ENCODE measurements at places on chromosomes 11 and 22.

- DNase-seq, result no peak
Observed at GRCh38 chr22:33710326-33710725, 209.9 kb downstream of the LARGE1 start.

DNA sequence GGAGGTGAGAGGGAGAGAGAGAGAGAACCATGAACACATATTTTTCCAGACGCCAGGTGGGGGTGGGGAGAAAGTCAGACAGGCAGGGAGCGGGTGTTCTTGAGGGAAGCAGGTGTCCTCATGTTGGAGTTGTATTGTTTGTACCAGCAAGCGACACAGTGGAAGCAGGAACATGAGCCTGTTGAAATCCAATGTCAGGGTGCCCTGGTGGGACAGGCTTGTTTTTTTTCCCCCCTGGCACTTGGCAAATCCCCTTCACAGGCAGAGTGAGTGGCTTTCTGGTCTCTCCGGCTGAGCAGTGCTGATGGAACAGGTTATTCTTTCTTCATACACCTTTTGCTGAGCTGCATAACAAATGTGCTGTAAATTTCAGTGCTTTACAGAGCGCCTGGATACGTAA lies 125.6 kb downstream of the GRIK4 start:
- no peak for DNase-seq

GRCh38 chr11:95301474-95301873 lies 70.5 kb upstream of the SESN3 start:
- DNase-seq, result no peak

DNA sequence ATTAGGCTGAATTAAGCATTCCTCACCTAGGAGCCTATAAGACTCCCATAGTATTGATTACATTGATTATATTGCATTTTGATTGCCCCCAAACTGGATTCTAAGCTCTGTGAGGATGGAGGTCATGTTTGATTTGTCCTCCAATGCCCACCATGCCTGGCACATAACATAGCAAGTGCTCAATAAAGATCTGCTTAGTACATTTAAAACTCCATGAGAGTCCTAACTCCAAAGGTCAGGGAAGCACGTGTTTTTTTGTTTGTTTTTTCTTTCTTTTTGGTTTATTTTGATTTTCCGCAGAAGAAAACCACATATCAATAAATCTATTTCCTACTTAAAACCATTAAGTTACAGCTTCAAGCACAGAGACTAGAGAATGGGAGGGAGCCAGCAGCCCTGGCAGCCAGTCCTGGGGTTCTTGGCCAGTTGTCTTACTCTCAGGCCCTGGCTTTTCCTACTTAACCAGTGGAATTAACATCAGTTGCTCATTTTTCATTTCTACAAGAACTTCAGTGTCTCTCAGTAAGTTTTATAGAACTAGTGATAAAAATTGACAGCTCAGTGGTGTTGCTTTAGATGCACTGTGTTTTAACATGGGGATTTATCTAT lies 429.9 kb upstream of the CCDC90B start:
- no peak for DNase-seq

DNA sequence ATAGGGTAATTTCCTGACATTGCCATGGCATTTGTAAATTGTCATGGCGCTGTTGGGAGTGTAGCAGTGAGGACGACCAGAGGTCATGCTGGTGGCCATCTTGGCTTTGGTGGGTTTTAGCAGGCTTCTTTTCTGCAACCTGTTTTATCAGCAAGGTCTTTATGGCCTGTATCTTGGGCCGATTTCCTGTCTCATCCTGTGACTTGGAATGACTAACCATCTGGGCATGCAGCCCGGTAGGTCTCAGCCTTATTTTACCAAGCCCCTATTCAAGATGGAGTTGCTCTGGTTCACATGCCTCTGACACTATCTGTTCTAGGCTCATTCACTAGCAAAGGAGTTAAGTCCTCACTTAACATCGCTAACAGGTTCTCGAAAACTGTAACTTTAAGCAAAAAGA lies 1374.2 kb downstream of the FAM181B start:
- DNase-seq, result no peak

DNA sequence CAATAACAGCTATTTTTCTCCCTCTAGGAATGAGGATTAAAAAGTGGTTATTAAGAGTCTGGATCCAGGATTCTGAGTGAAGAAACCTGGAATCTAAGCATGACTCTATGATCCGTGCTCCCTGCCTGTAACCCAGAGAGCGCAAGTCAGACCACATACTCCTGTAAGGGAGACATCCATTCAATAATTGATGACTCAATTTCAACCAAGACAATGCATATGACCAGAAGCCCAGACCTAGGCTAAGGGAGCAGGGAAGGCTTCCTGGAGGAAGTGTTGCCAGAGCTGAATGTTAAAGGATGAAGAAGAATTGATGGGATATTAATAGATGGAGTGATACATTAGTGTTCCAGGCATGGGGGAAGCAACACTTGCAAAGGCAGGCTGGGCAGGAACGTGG lies 13.8 kb upstream of the PAMR1 start:
- no peak for DNase-seq

Data from right lung (tissue), 10 donors.